Osteocyte (in vitro differentiated cells): ENCODE measurements at places on chromosomes 1 and 21.
A peak's percentile ranks its signal among the peaks of the same experiment; 100 is the strongest.

GRCh38 chr1:214551436-214552173 is at the start of gene PTPN14:
PTPN14 (minus strand) TSS chr1:214551602; CDS start chr1:214464803, 86,799 bp downstream.
- DNase-seq = peak; percentile 97

DNA sequence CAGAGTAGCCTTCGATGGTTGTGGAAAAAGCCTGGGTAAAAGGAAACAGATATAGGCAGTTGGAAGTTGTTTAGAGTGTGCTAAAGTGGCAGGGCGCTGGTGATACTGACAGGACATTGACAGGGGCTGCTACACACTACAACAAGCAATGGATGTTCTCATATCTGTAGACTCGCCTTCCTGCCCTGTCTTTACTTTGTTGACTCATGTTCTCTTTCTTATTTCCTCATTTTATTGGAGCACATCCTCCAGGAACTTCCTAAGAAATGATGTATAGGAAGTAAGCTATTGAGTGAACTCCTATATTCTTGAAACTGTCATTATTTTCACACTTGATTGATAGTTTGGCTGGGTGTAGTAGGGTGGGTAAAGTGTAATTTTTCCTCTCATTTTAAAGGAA is 51.0 kb downstream of the C4BPA start:
- no peak for DNase-seq

- DNase-seq = no peak
Measured at GRCh38 chr1:2645776-2646175, 13.0 kb upstream of the MMEL1 start.

DNA sequence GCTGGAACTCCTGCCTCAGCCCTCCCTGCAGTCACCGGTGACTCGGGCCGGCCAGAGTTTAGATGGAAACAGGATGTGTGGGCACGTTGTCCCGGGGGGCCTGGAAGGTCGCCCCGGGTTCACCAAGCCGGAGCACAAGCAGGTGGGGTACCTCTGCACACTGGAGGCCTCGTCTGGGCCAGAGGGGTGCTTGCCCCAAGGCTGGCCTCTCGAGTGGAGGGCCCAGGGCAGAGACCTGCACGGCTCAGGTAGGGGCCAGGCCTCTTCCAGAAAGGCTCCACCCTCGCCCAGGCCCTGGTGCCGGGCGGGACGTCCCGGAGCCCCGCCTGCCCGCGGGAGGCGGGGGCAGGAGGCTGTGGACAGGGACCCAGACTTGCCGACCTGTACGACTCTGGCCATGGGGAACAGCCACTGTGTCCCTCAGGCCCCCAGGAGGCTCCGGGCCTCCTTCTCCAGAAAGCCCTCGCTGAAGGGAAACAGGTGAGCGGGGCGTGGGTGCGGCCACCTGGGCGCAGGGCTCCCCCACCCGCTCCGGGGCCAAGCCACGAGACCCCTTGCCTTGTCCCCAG is at the start of gene PLEKHN1:
TSS of gene PLEKHN1 (plus strand) at position 348 of the 569 bp plus-strand sequence. CDS start at position 398, 50 bp downstream.
- no peak for DNase-seq

DNA sequence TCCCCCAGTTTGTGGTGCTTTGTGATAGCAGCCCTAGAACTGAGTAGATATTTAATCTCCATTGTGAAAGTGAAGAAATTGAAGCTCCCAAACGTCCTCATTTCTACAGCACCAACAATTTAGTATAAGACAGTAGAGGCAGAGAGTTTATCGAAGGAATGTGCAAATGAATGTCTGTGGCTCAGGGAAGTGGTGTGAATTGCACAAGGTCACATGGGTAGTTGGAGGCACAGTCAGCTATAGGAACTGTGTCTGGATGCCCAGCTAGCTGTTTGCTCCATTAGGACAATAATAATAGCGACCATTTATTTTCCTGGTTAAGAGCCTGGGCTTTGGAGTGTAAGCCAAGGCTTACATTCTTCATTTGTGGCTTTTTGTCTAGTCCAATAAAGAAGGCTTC is 144.4 kb upstream of the USP24 start:
- no peak for DNase-seq

GRCh38 chr1:243559575-243560162 is 290.4 kb downstream of the AKT3 start:
- no peak for DNase-seq
